ENCODE measurements at places on chromosomes 7 and 10. TPM values are rescaled to one million over a fixed set of nuclear protein-coding genes. Genes with fewer than 3 reads are reported as not detected.
A peak's percentile ranks its signal among the peaks of the same experiment; 100 is the strongest.

DNA sequence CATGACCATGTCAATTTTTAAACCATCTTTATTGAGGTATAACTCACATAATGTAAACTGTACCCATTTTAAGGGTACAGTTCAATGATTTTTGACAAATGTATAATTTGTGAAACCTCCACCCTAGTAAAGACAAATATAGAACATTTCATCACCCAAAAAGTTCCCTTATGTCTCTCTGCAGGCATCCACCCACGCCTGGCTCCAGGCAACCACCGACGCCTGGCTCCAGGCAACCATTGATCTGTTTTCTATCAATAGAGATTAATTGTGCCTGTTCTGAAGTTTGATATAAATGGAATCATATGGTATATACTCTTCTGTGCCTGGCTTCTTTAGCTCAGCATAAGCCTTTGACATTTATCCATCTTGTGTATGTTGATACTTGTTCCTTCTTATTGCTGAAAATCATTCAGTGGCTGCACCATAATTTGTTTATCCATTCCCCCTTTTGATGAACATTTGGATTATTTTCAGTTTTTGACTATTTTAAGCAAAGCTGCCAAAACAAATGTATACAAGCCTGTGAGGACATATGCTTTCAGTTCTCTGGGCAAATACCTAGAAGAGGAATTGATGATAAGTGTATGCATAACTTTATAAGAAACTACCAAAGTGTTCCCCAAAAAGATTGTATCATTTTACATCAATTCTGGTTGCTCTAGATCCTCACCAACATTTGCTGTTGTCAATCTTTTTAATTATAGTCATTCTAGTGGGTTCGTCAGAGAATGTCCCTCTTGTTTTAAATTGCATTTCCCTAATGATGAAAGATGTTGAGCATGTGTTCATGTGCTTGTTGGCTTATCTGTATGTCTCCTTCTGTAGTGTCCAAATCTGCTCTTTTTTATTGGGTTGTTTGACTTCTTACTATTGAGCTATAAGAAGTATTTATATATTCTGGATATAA, 55.7 kb upstream of the HECTD2 start:
- no peak for DNase-seq

DNA sequence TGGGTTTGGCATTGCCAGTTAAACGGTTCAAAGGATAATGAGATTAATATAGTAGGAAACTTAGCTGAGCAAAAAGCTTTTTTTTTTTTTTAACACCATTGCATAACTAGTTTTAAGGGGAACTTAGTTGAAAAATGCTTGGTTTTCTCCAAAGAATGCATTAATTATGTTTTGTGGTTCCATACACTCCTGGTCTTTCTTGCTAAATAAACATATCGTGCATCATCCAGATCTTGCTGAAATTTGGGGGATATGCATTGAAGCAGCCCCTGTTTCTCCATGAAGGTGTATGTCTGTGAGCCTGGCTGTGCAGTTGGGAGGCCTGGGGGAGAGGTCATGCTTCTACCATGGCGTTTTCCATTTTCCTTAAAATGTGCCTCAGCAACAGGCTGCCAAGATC, 558.2 kb upstream of the GALNT17 start:
- DNase-seq = no peak

GRCh38 chr7:157843336-157844140, 506.7 kb downstream of the DNAJB6 start:
- no peak for DNase-seq

GRCh38 chr7:99021941-99022560, 121.9 kb downstream of the SMURF1 start:
- DNase-seq = peak; percentile 11

The SLC18A3 gene
- total RNA-seq = not detected

The PKD2L1 gene
- not detected for total RNA-seq

The TUBB8 gene
- total RNA-seq = not detected

GRCh38 chr7:98802781-98803110, 67.1 kb downstream of the TMEM130 start:
- DNase-seq = no peak

DNA sequence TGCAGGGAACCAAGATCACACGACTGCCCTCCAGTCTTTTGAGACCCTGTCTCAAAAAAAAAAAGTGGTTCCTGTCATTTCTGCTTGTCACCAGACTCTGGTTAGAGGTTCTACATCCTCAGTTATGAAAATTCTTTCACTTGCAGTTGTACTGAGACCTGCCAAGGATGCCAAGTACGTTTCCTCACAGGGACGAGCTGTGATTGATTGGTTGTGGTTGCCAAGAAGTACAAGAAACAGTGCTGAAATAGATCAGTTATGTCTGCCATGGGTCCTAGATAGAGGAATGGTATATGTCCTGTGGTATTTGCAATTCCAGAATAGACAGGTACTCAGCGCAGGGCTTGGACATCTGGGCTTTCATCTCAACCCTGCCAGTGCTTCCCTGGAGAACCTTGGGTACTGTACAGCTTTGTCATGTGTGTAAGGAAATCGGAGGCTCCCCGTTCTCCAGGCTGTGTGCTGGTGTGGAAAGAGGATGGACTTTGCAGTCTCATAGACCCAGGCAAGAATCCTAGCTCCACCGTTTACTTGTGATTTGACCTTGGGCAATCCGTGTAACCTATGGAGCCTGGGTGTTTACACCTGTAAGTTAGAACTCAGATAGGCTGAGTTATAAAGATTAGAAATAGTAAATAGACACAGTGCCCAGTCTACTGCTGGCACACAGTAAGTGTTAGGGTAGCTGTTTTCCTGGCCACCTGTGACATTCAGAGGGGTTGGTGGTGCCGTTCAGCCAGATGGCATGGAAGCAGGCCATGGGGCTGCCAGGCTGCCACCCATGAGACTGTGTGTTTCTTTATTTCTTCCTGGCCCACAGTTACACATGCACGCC, 53.0 kb downstream of the COL13A1 start:
- no peak for DNase-seq

GRCh38 chr7:17646253-17646956, 293.9 kb downstream of the SNX13 start:
- DNase-seq = peak; percentile 81

- no peak for DNase-seq
Observed at GRCh38 chr10:100618632-100619255, 83.0 kb downstream of the HIF1AN start.

The FGFR2 gene
- not detected for total RNA-seq

- no peak for DNase-seq
Observed at GRCh38 chr7:101902680-101903514, 85.5 kb downstream of the CUX1 start.

- no peak for DNase-seq
Observed at GRCh38 chr10:124289851-124290795, 128.6 kb downstream of the OAT start.

The ACSM6 gene
- total RNA-seq = not detected

- DNase-seq = no peak
Observed at GRCh38 chr10:97757471-97757870, 14.3 kb downstream of the SFRP5 start.

DNA sequence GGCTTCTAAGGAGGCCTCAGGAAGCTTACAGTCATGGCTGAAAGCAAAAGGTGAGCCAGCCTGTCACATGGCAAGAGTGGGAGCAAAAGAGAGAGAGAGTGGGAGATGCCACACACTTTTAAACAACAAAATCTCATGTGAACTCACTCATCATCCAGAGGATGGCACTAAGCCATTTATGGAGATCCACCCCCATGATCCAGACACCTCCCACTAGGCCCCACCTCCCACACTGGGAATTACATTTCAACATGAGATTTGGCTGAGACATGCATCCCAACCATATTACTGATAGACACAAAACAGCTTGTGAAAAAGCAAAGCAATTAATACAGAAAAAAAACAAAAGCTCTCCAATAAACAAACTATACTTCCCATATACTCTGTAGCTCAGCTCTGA, 210.3 kb downstream of the GALNT17 start:
- no peak for DNase-seq

The NEUROG3 gene
- total RNA-seq = not detected

The ARHGEF35 gene
- total RNA-seq = 1.1 TPM

- DNase-seq = peak; percentile 95
Observed at GRCh38 chr10:79488336-79488735, 24.0 kb upstream of the EIF5AL1 start.

The FAM25G gene
- not detected for total RNA-seq

The FAM241B gene
- total RNA-seq = not detected

The NRAP gene
- under 0.01 TPM for total RNA-seq

DNA sequence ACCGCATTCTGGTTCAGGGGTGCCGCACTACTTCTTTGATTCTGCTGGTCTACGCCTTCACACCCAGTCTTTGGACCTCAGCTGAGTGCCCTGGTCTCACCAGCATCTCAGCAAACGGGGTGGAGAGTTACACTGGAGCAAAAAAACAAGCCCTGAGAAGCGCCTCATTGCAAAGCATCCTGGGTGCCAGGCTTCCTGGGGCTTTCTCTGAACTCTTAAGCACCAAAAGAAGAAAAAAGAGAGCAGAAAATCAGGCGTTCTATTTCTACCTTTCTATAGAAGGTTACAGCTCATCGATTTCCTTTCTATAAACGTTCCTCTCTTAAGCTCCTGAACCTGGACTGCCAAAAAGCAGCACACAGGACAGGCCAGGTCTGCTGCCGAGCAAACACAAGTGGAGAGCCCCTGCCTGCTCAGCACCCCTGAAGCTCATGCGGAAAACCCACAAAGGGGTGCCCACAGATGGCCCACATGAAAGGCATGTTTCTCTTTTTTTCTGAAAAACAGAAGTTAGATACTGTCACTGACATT, 217.9 kb downstream of the SFMBT2 start:
- DNase-seq = no peak

GRCh38 chr7:135320268-135320667, 86.6 kb downstream of the STRA8 start:
- peak; percentile 90 for DNase-seq

- no peak for DNase-seq
Observed at GRCh38 chr7:117146059-117146458, 176.8 kb downstream of the WNT2 start.

DNA sequence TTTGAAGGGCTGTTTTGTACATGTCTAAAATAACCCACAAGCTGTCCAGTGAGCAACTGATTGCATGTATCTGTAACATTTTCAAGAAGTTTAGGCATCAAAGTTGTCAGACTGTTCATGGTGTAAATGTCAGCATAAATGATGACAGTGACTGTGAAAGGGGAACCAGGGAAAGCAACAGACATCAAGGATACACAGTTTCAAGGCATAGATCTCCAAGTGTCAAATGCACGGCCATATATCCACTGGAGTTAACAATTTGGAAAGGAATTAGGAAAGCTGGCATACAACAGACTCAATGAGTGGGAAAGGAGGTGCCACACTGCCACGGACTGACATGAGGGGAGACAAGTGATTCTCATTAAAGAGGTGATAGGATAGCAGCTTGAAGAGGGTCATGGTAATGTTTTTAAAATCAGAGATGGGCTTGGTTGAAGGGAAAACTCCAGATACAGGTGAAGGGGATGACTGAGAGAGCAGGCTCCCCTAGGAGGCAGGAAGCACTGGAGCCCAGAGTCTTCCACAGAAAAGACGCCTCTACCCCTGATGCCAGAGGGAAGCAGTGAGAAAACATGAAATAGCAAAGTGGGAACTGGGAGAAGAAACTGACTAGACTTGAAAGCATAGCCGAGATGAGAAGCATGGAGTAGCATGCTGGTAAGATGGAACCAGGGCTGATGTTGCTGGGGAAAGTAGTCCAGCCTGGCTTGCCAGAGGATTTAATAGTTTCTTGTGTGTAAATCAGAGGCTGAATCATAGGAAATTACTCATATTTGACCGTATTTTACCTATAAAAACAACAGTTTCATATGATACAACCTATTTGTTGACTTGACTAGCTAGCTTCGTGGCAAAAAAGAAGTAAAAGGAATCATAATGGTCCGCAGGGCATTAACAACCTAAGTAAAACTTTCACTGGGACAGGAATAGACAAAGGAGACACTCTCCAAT, 18.6 kb downstream of the NSMCE4A start:
- DNase-seq = peak; percentile 50

GRCh38 chr10:15624401-15625196, 95.1 kb downstream of the ITGA8 start:
- DNase-seq = peak; percentile 93

GRCh38 chr10:48469516-48470020, 135.3 kb downstream of the ARHGAP22 start:
- no peak for DNase-seq

DNA sequence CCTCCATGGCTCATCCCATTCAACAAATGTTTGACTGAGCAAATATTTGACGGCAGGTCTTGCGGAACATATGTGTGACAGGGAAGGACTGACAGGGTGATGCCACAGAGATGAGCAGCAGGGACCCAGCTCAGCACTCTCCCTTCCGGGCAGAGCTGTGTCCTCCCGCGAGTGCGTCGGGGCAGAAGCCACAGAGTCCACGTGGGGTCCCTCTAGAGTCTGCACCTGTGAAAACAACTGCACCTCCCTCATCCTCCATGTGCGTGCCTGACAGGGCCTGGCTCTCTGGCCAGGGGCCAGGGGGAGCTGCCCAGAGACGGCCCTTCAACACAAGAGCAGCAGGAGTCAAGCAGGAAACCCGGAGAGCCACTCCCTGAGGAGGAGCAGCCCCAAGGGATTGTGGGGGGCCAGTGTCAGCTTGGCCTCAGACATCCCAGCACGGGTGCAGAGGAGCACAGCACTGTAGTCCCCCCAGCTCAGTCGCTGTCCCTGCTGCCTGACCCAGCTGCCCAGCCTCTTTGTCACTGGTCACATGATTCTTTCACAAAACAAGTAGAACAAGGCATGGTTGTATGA, 83.6 kb upstream of the TMEM72 start:
- no peak for DNase-seq

DNA sequence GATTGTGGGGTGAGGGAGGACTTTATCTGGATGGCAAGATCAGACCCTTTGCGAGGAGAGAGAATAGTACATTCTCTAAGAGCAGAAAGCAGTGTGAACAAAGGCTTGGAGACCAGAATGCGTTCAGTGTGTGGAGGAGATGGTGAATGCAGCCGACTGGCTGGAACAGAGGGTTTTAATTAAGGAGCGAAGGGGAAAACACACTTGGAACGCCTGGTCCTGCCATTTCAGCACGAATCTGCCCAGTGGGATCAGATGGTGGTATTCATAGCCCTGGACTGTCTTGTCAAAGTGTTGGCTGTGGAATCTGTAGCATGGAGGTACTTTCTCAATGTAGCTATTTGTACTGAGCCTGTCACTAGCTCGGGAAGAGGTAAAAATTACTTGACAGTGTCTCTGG, 260.9 kb downstream of the SLC25A13 start:
- no peak for DNase-seq

The INSYN2A gene
- 0.27 TPM for total RNA-seq
